ENCODE measurements at places on chromosomes 7 and 10.

- no peak overlapping the region for H3K4me3 ChIP-seq
- H3K27me3 ChIP-seq: no peaks in the 10 kb centered on the region
- no peaks in the 10 kb centered on the region for H3K36me3 ChIP-seq
- H3K4me1 ChIP-seq: peaks cover 55% of the 10 kb centered on the region
- no peak overlapping the region for H3K27ac ChIP-seq
Observed at GRCh38 chr10:76428551-76429367, 997.3 kb downstream of the LRMDA start.

DNA sequence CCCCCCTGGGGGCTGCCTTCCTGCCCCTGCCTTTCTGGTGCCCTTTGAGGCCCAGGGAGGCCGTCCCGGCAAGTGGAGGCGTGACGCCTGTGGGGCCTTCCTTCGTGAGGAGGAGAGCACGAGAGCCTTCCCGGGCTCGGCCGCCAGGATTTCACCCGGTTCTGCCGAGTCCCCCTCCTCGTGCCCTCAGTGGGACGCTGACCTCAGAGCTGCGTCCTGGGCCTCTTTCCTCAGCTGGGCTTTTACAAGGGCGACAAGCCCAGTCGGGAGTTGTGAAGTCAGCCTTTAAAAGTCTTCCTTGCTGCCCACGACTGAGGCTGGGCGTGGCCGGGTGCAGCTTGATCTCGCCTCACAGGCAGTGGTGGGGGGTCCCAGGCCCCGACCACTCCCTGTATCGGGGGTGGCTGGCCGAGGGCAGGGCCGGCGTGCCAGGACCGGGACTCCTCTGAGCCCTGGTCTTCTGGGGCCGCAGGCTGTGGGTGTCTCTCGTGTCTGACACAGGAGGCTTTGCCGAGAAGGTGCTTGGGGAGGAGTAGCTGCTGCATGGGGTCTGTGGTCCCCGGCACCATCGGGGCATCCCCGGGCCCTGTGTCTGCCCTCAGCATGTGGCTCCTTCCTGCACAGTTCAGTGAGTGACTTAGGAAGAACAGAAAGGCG, 41.8 kb downstream of the FAM20C start:
- no peaks in the 10 kb centered on the region for H3K36me3 ChIP-seq
- no peak overlapping the region for H3K27ac ChIP-seq
- H3K4me3 ChIP-seq: no peak overlapping the region
- H3K4me1 ChIP-seq: peaks cover 13% of the 10 kb centered on the region
- no peak for DNase-seq

GRCh38 chr7:75702515-75702914, 36.2 kb downstream of the HIP1 start:
- no peaks in the 10 kb centered on the region for H3K36me3 ChIP-seq
- no peak overlapping the region for H3K4me3 ChIP-seq
- H3K27ac ChIP-seq: no peak overlapping the region
- no peak for DNase-seq
- H3K27me3 ChIP-seq: no peaks in the 10 kb centered on the region

DNA sequence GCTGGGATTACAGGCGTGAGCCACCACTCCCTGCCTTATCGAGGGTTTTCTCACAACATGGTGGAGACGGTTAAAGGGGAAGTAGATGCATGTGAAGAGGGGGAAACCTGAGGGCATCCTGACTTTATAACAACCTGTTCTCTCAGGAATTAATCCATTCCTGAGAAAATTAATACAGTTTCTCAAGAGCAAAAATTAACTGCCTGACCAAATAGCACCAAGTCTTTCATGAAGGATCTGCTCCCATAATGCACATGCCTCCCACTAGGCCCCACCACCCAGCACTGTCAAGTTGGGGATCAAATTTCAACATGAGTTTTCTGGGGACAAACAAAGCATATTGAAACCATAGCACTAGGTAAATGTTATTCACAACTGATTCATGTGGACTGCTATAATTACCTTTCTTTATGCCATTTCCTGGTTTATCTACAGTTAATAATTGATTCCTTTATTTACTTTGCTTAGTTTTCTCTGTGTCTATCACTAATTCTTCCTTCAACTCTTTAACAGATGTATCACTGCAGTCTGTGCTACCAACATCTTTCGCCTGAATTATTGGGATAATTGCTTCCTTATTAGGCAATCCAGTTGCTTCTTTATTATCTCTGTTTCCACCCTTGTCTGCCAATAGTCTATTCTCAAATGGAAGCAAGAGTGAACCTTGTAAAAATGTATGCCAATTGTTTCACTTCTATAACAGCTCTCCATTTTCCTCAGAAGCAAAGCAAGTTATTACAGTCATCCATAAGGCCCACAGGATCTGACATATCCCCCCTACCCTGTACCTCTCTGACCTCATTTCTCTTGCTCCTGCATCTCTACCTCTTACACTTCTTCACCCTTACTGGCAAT, 12.9 kb upstream of the MICU1 start:
- no peak for DNase-seq
- H3K27ac ChIP-seq: no peak overlapping the region
- no peak overlapping the region for H3K4me3 ChIP-seq
- H3K36me3 ChIP-seq: no peaks in the 10 kb centered on the region
- no peaks in the 10 kb centered on the region for H3K27me3 ChIP-seq

DNA sequence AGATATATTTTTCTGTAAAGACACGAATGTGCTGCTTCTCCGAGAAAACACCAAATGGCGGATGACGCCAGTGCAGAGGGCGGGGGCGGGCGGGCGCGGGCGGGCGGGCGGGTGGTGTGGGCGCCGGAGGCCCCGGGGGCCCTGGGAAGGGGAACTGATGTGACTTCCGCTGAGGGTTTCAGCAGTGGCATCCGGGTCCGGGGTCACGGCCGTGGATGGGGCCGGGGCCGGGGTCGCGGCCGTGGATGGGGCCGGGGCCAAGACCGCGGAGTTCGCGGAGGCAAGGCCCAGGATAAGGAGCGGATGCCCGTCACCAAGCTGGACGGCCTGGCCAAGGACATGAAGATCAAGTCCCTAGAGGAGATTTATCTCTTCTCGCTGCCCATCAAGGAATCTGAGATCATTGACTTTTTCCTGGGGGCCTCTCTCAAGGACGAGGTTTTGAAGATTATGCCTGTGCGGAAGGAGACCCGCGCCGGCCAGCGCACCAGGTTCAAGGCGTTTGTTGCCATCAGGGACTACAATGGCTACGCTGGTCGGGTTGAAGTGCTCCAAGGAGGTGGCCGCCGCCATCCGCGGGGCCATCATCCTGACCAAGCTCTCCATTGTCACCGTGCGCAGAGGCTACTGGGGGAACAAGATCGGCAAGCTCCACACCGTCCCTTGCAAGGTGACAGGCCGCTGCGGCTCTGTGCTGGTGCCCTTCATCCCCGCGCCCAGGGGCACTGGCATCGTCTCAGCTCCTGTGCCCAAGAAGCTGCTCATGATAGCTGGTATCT, 20.3 kb upstream of the IGF2BP3 start:
- no peak overlapping the region for H3K4me3 ChIP-seq
- H3K4me1 ChIP-seq: peaks cover 8% of the 10 kb centered on the region
- H3K27me3 ChIP-seq: no peaks in the 10 kb centered on the region
- H3K27ac ChIP-seq: peak overlapping the region; percentile 39
- no peak for DNase-seq

- no peak overlapping the region for H3K27ac ChIP-seq
- no peaks in the 10 kb centered on the region for H3K27me3 ChIP-seq
- H3K36me3 ChIP-seq: peaks cover 28% of the 10 kb centered on the region
- no peak for DNase-seq
Observed at GRCh38 chr7:151420144-151420543, 10.3 kb upstream of the WDR86 start.

DNA sequence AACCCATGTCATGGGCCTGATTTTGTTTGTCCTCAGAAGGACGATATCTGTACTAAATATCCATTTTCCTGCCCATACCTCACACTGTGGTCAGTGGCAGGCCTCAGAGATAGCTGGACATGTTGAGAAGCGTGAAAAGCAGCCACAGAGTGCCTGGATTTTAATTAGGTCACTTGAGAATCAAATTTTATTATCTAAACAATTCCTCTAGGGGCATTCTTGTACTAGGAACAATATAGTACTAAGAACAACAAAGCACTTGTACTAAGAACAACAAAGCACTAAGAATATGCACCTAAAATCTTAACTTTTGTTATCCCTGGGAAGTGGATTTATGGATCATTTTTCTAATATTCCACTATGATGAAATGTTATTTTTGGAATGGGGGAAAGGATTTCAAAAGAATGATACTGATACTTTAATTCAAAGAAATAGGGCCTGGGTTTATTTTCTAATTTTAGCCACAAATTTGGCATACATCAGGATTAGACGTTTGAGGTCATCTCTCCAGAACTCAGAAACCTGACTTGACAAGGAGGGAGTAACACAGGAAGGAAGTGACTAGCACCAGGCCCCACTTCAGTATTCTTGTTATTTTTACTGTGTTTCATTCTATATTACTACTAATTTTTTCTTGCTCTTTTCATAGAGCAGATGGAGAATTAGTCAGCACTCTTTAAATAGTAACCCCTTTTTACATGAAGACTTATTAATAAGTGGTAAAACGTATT, 112.2 kb downstream of the EXOC4 start:
- H3K36me3 ChIP-seq: peaks cover 14% of the 10 kb centered on the region
- no peak for DNase-seq
- H3K4me3 ChIP-seq: no peak overlapping the region
- peaks cover 5% of the 10 kb centered on the region for H3K4me1 ChIP-seq
- no peak overlapping the region for H3K27ac ChIP-seq

GRCh38 chr7:106644999-106645398, 16.0 kb downstream of the CCDC71L start:
- no peaks in the 10 kb centered on the region for H3K36me3 ChIP-seq
- no peaks in the 10 kb centered on the region for H3K4me1 ChIP-seq
- no peaks in the 10 kb centered on the region for H3K27me3 ChIP-seq
- no peak for DNase-seq
- no peak overlapping the region for H3K4me3 ChIP-seq

DNA sequence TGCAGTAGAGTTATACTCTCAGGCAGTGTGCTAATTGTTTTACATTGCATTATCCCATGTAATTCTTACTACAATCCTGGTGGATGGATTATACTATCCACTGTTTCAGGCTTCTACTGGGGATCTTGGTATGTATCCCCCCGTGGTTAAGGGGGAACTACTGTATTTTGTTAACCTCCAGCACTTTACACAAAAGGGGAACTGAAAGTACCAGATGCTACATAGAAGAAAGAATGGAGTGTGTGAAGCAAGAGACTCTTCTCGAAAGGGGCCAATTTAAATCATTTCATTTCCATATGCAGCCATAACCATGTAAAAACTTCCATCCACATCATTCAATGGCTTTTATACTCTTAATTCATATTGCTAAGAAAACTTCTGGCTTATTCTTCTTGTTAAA, 69.4 kb downstream of the C1GALT1 start:
- no peaks in the 10 kb centered on the region for H3K36me3 ChIP-seq
- no peaks in the 10 kb centered on the region for H3K27me3 ChIP-seq
- H3K27ac ChIP-seq: no peak overlapping the region
- DNase-seq: no peak
- H3K4me3 ChIP-seq: no peak overlapping the region

- no peak overlapping the region for H3K4me3 ChIP-seq
- H3K27ac ChIP-seq: no peak overlapping the region
- peaks cover 5% of the 10 kb centered on the region for H3K36me3 ChIP-seq
- no peak for DNase-seq
- no peaks in the 10 kb centered on the region for H3K27me3 ChIP-seq
- H3K4me1 ChIP-seq: peaks cover 6% of the 10 kb centered on the region
Observed at GRCh38 chr7:20021066-20021465, 196.1 kb downstream of the MACC1 start.

GRCh38 chr10:21950566-21950965, 53.0 kb downstream of the DNAJC1 start:
- no peak overlapping the region for H3K27ac ChIP-seq
- no peak overlapping the region for H3K4me3 ChIP-seq
- H3K27me3 ChIP-seq: no peaks in the 10 kb centered on the region
- DNase-seq: no peak
- H3K36me3 ChIP-seq: no peaks in the 10 kb centered on the region
- H3K4me1 ChIP-seq: peaks cover 3% of the 10 kb centered on the region

- H3K4me1 ChIP-seq: no peaks in the 10 kb centered on the region
- no peak overlapping the region for H3K4me3 ChIP-seq
Observed at GRCh38 chr10:86160890-86161585, 205.6 kb downstream of the GRID1 start.

GRCh38 chr10:71501402-71501801, 104.7 kb downstream of the CDH23 start:
- no peak overlapping the region for H3K27ac ChIP-seq
- no peak overlapping the region for H3K4me3 ChIP-seq
- no peaks in the 10 kb centered on the region for H3K36me3 ChIP-seq
- H3K4me1 ChIP-seq: peaks cover 42% of the 10 kb centered on the region

- H3K36me3 ChIP-seq: peaks cover 29% of the 10 kb centered on the region
- H3K27me3 ChIP-seq: no peaks in the 10 kb centered on the region
- H3K27ac ChIP-seq: no peak overlapping the region
- H3K4me1 ChIP-seq: no peaks in the 10 kb centered on the region
Observed at GRCh38 chr10:73838827-73839226, 27.4 kb upstream of the NDST2 start.

DNA sequence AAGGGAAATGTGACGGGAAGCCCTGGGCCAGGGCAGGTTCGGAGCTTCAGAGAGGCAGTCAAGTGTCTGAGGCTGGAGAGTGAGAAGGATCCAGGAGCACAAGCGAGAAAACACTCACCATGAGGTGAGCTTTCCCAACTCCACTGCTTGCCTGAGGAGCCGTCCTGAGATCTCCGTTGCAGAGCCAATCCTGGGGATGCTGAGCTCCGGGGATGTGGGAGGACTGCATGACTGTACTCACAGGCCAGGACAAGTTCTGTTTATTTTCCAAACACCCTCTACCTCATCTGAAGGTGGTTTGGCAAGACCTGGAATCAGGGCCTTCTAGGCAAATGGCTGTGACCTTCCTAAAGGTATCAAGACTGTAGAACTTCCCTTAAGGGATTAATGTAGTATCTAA, 38.7 kb downstream of the GLI3 start:
- peak overlapping the region; percentile 65 for H3K27ac ChIP-seq
- DNase-seq: no peak
- no peaks in the 10 kb centered on the region for H3K27me3 ChIP-seq
- no peak overlapping the region for H3K4me3 ChIP-seq

GRCh38 chr7:17392846-17393245, 94.4 kb downstream of the AHR start:
- H3K27me3 ChIP-seq: no peaks in the 10 kb centered on the region
- no peak for DNase-seq
- no peaks in the 10 kb centered on the region for H3K4me1 ChIP-seq
- H3K4me3 ChIP-seq: no peak overlapping the region

- no peaks in the 10 kb centered on the region for H3K4me1 ChIP-seq
- no peak for DNase-seq
- H3K27me3 ChIP-seq: no peaks in the 10 kb centered on the region
- peaks cover 32% of the 10 kb centered on the region for H3K36me3 ChIP-seq
Observed at GRCh38 chr7:140688341-140688740, 8.2 kb upstream of the NDUFB2 start.

DNA sequence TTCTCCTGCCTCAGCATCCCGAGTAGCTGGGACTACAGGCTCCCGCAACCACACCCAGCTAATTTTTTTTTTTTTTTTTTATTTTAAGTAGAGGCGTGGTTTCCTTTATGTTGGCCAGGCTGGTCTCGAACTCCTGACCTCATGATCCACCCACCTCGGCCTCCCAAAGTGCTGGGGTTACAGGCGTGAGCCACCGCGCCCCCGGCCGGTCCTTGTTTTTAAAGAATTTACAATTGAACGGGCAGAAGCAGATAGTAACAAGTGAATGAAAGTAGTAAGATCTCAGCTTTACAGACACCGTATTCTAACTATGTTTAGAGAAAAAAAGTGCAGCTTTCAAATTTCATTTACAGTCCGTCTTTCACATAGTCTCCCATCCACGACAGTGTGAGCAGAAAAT, 112.5 kb upstream of the VWC2 start:
- H3K27me3 ChIP-seq: peaks cover 1% of the 10 kb centered on the region
- H3K36me3 ChIP-seq: no peaks in the 10 kb centered on the region
- DNase-seq: no peak
- no peak overlapping the region for H3K27ac ChIP-seq

Measured in mesothelial cell of epicardium (in vitro differentiated cells).